NCI-H774 (cell line): ENCODE measurements at places on chromosomes 1 and 21.
A peak's percentile ranks its signal among the peaks of the same experiment; 100 is the strongest.

GRCh38 chr1:10671090-10671489 lies 125.4 kb downstream of the CASZ1 start:
- DNase-seq, result no peak

DNA sequence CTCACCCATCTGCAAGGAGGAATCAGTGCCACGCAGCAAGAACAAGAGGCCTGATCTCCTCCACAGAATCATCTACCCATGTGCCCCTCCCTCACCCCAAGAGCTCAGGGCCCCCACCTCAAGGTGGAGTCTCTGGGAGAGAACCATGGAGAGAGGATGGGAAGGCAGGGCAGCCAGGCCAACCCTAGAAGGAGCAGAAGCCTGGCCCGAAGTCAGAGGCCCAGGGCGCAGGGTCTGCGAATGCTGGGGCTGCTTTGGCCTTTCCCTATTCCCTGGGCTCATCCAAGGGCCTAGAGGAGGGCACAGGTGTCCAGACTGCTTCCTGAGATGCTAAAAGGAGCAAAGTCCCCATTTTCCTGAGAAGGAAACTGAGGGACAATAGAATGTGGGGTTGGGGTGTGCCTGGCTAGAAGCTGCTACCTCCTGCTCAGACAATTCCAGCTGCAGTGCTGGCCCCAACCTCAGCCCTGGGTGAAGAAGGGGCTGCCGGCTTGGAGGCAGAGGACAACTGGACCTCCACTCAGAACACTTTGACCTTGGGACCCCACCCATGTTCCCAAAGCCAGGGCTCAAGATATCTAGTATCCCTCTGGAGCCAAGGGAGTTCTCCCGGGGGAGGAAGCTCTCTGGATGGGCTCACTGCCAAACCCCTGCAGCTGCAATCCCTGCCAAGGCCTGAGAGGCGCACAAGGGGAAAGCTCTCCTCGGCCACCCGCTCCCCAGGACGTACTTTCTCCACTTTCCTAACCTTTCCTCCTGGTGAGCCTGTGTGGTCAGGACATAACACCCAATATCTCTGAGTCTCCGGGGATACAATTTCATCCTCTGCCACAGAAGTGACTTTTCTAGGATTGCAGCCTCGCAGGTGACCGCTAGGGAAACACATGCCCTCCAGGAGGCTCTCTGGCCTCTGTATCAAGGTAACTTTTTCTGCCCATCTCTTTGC lies 16.6 kb upstream of the LEMD1 start:
- peak; percentile 71 for DNase-seq

DNA sequence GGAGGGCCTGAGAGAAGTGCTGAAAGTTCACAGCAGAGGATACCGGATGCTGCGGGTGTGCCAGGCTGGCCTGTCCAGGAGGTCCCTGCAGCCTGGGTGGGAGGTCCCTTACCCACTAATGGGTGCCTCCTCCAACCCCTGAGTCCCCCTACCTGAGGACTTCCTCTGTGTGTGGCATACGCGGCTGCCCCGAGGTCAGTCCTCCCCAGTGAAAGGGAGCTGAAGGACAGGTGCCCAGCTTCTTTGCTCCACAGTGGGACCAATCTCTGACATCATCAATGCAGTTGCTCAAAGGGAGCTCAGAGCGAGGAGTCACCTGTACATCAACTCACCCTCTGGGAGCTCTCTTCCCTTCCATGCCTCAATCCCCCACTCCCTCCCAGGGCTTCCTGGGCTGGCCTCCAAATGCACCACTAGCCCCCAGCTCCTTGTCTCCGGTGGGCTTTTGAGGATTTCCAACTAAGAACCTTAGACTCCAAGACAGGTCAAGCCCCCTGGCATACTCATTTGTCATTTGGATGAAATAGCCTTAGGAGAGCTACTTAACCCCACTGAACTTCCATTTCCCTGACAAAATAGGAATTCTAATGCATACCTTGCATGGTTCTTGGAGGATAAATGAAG lies 53.9 kb downstream of the PDE9A start:
- no peak for DNase-seq

- DNase-seq, result no peak
These were observed 767.0 kb downstream of the MRPL39 start for GRCh38 chr21:24840287-24840686.

DNA sequence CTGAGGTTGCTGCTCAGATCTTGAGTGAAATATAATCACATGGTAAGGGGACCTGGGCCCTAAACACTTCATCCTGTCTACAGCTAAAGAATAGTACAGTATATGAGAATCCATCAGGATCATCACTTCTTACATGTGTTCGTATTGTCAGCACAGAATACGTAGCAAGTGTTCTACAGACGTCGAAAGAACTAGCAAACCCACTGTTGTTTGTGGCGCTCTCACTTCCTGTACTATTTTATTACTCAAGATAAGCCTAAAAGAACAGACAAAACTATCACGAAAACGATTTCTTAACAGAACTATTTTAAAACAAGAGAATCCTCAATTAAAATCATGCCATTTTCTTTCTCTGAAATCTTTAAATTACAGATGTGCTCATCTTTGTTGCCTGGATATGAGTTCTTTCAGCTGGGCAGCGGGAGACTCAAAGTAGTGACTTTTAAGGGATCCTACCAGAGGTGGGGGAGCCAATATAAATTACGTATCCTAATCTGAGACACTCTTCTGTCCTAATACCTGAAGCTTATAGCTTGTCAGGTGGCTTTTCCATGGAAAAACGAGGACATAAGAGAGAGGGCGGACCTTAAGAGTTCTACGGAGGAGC lies 724 bp downstream of the ST7L start:
- DNase-seq, result no peak

DNA sequence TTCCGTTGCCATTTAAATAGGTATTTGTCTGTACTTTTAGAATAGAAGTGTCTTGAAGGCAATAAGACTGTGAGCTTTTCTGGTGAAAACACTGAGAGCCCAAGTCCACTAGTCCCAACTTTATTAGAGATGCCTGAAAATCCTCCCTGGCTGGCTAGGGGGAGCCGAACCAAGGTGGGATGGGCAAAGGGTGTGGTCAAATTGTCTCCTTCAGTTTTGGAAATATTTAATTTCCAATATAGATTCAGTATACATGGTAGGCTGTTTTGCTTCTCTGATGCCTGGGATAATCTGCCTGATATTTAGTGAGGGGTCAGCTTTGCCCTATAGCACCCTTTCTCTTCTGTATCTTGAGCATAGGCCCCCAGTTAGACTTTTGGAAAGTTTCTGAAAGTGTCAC lies 3.5 kb downstream of the ROR1 start:
- no peak for DNase-seq

- DNase-seq, result peak; percentile 23
These were observed 343.6 kb downstream of the NPHP4 start for GRCh38 chr1:5648410-5649165.

DNA sequence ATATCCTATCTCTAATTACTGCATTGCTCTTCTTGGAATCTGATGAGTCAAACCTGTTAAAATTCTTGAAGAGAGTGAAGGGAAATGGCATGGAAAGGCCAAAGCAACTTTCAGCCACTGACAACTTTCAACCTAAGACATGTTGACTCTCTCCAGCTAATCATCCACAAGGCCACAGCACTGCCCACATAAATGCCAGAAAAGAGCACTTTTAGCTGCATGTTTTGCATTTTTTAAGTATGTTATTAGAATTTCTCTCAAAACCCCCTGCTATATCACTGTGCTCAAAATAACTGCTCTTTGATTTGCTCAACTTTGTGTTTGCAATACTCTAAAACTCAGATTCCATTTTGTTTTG lies 352.5 kb downstream of the ADGRL2 start:
- DNase-seq, result no peak

DNA sequence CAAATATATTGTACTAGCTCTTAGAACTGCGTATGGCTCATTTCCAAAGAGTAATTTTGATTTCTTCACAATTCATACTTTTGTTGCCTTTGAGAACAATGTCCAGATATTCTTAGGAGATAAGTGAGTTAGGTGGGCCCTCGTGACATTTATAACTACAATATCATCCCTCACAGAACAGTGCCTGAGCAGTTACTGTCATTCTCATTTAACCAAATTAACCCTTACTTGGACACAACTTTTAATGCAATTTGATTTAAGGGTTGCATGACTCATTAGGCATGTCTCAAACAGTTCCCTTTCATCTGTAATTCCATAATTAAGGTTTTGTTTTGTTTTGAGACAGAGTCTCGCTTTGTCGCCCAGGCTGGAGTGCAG lies 68.1 kb upstream of the DNAH14 start:
- no peak for DNase-seq

- no peak for DNase-seq
These were observed 777.9 kb downstream of the MRPL39 start for GRCh38 chr21:24829397-24829796.

- DNase-seq, result no peak
These were observed 53.6 kb downstream of the FOXO6 start for GRCh38 chr1:41414716-41415306.

DNA sequence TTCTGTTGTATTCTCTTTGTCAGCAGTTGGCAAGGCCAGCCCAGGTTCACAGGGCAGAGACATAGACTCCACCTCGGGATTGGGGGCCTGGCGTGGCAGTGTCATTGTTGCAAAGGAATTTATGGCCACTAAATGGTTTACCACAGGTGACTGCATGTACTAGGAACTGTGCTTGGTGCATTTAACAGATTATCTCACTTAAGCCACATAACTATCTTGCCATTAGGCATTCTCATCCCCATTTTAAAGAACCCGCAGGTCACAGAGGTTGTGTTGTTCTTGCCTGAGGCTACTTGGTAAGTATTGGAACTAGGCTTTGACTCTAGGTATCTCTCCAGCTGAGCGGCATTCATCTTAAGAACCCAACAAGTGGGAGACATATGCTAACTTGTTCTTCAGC lies 9.7 kb downstream of the TLCD4 start:
- DNase-seq, result no peak

- DNase-seq, result no peak
These were observed 7.9 kb upstream of the RAB7B start for GRCh38 chr1:206011057-206011456.
